ENCODE measurements at places on chromosomes 5 and 9.

DNA sequence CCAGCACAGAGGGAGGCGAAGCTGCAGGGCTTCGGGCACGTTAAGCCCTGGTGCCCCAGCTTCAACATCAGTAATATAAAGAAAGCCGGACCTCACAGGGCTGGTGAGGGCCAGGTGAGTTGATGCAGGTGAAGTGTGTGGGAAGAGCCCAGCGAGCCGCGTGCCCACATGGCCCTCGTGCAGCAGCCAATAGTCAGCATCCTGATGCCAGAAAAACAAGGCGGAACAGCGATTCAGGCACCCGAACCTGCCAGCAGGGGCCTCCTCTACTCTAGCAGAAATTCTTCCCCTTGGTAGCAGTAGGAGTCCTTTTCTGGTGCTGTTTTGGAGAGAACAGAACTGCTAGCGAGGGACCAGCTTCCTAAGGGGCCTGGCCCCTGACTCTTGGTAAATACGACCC lies 7.8 kb downstream of the MED10 start:
- DNase-seq: no peak

GRCh38 chr5:134227776-134228175 lies 1.9 kb upstream of the PPP2CA start:
- no peak for DNase-seq

GRCh38 chr9:105683688-105684275 lies 10.6 kb upstream of the TMEM38B start:
- DNase-seq: no peak

- no peak for DNase-seq
Observed at GRCh38 chr9:131892162-131892707, 152.4 kb upstream of the RAPGEF1 start.

DNA sequence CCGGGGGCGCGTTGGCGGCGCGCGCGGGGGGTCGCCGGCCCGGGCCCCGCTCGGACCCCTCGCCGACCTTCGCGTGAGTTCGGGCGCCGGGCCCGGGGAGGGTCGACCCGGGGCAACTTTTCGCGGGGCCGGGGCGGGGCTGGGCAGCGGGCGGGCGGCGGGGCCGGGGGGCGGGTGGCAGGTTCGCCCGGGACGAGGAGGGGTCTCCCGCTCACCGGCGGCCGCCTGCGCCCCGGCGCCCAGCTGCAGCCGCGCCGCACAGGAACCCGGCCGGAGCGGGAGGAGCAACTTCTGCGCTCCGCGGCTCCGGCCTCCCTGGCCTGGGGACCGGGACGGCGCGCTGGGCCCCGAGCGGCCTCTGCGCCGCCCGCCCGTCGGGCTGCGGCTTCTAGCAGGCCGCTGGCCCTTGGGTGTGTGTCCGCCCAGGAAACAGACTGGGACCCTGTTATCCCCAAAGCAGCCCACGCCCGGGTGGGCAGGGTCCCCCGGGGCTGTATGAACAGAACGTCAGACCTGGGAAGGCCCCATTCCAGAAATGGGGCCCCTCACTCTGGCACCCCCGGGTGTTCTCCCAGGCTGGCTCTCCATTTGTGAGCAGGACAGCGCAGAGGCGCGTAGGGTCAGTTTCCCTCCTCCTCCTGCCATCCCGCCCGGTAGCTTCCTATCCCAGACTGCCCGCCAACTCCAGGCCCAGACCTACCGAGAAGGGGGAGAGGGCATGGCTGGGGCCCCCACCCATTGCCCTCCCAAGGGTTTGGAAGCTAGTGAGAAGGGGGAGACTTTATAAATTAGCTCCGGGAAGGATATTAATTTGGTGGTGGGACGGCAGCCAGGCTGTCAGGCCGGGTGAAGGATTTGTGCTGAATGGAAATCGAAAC lies 708 bp downstream of the RXRA start:
- no peak for DNase-seq

DNA sequence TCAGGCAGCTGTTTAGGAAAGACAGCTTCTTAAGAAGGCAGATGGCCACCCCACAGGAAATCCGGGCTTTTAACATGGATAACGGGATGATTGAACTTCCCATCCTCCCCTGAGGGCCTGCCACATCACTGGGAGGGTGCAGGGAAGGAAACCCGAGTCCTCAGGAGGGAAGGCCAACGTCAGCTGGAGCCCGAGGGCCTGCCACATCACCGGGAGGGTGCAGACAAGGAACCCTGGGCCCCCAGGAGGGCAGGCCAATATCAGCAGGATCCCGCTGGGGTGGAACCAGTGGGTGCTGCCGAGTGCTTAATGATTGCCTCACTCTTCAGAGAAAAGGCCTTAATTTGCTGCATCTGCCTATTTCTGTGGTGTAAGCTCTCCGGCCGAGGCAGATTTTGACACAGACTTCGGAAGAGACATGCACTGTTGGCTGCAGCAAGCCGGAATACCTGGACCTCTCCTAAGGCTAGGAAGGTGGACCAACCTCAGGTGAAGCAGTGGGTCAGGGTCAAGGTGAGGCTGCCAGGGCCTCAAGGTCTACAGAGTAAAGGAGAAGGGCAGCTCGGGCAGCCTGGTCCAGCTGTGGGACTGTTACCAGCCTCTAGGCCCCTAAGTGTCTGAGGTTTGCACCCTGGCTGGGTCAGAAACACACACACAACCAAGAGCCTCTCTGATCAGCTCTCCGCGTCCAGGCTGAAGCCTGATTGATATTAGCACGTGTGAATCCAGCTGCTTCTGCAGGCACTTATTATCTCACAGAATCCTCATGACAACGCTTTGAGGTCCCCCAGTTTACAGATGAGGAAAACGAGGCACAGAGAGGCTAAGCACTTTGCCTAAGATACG lies 14.8 kb upstream of the COL5A1 start:
- no peak for DNase-seq

DNA sequence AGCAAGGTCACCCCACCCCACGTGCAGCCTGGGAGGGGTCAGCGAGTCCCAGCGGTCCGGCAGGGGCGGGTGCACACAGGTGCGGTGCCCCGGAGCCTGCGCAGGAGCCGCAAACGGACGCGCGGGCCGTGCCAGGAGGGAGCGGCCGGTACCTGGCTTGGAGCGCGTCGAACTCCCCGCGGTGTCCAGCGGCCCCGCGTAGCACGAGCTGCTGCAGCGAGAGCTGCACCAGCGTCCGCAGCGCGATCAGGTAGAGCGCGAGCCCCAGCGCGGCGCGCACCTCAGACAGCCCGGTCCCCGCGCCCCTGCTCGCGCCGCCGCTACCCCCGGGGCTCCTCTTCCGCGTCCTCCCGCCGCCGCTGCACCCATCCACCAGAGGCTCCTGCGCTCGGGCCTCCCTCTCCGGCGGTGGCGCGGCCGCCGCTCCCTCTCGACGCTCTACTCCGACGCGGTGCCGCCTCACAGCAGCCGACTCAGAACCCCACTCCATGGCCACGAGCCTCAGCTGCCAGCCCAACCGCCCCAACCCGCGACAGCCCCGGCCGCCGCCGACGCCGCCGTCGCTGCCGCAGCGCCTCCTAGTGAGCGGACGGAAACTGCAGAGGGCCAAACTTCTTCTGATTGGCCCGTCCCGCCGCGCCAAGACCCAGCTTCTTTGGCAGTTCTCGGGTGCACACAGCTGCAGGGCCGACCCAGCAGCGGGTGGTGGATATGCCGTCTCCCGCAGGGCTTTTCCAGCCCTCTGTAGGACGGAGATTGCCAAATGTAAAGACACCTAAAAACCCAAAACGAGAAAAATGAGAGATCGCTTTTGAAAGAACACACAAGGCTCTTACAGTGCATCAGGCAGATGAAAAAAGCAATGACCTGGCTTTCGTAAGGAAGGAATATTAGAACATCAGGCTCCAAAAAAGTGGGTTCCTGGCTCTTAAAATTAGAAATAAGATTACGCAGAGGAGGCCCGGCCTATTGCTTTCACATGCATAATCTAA lies at the start of gene ERMP1:
TSS of gene ERMP1 (minus strand) at position 580 of the 992 bp plus-strand sequence. CDS start at position 490, 90 bp downstream.
- peak; percentile 81 for DNase-seq

GRCh38 chr5:123520677-123521247 lies 8.8 kb downstream of the CSNK1G3 start:
- no peak for DNase-seq

GRCh38 chr9:21795483-21795882 lies 7.0 kb upstream of the MTAP start:
- DNase-seq: no peak

GRCh38 chr9:7186175-7186574 lies 428.4 kb downstream of the KDM4C start:
- DNase-seq: no peak

- no peak for DNase-seq
Observed at GRCh38 chr9:121902461-121903135, 190.5 kb downstream of the TTLL11 start.

DNA sequence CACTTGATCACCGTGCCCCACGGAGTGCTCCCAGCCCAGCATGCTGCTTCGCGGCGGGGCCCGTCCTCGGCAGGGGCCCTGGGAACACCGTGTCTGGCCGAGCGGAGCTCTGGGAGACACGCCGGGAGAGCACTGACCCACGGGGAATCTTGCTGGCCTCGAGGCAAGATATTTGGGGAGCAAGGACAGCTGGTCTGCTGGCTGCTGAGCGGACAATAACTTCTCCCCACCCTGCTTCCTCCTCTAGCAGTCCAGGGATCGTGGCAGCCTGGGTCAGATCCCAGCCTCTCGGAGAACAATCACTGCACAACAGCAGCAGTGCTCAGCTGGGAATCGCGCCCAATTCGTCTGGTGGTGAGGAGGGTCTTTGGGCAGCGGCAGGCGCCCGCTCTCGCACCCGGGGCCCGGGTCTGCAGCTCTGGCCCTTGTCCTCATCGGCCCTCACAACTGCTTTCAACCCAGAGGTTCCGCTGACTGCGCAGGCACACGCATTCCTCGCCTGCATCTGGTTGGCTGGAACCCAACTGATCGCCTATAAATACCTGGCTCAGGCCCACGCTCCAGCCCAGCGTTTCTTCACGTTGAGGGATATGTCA lies 43.4 kb downstream of the DBH start:
- no peak for DNase-seq

GRCh38 chr9:93115486-93116071 lies 18.5 kb downstream of the NINJ1 start:
- DNase-seq: no peak

DNA sequence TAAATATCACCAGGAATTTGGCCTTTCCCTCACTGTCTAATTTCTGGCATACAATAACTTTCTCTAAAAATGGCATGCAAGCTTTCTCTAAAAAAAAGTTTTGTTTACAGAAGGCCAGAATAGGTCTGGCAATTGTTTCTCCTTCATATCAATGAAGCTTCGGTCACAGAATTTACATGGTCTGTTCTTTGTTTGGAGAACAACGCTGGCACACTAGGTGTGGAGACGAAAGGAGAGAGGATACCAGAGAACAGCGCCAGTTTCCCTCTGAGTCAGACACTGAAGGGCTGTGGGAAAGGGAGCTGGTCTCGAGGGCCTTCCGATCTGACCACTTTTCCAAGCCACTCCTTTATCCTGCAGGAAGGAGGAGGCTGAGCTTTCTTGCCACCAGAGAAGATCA lies 60.1 kb upstream of the ITGA1 start:
- DNase-seq: no peak

GRCh38 chr5:75320371-75320770 lies 16.6 kb upstream of the HMGCR start:
- DNase-seq: no peak

DNA sequence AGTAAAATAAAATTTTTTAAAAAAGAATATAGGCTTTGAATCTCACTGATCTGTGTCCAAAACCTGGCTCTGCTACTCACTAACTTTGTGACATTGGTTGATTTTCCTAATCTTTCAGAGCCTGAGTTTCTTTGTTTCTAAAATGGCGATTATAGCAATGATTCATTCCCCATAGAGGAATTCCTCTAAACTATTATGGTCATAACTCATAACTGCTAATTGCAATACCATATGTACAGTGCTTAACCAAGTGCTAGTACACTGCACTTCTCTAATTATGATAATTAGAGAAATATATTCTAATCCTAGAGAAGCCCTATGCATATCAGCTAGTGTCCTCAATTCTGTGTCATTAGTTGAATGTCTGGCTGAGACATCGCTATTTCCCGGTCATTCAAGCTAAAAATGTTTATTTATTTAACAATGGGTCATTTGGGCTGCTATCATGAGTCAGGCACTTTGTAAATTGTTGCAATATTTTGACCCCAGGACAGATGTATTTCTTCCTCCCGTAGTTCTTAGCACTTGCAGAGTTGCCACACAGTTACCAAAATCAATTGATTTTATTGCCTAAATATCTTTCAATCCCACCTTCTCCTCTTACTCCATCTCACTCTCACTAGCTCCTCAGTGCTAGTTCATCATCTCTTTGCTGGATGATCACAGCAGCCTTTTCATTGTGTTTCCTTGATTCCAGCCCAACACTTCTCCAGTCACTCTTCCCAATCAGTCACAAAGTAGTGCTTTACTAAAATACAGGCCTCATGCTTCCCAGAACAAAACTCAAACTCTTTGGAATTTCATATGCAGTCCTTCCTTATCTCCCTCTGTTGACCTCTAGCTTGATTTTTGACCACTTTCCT lies 200.9 kb upstream of the PAPPA start:
- no peak for DNase-seq

DNA sequence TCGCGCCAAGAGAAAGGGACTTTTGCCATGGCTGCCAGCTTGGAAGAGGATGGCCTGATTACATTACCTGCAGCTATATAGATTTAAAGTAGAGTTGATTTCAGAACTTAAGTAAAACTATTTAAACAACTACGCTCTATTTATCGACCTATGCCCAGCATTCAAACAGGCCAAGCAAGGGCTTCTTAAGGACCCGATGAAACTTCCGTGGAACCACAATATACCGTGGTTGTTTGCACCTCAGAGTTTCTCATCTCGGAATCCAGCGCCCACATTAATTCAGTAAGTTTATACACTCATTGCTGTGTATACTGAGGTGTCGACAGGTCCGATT lies 505 bp upstream of the CDC14B start:
- no peak for DNase-seq

DNA sequence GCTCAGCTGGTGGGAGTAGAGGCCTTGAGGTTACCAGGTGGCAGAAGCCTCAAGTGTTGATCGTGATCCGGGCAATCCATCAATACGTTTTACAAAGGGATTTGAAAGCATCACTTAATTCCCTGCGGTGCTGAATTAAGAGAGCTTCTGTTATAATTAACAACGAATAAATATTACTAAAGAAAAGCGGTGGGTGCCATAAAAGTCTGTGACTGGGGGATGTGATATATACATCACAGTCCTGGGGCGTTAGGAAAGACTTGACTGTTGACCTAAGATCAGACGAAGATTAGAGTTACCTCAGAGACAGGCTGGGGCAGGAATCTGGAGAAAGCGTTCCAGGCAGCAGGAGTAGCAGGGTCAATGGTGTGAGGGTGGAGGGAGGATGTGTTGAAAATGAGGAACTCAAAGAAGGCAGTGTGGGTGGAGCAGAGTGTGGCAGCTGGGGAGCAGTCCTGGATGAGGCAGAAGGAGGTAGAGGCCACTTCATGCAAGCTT lies 6.7 kb upstream of the C5orf63 start:
- no peak for DNase-seq

DNA sequence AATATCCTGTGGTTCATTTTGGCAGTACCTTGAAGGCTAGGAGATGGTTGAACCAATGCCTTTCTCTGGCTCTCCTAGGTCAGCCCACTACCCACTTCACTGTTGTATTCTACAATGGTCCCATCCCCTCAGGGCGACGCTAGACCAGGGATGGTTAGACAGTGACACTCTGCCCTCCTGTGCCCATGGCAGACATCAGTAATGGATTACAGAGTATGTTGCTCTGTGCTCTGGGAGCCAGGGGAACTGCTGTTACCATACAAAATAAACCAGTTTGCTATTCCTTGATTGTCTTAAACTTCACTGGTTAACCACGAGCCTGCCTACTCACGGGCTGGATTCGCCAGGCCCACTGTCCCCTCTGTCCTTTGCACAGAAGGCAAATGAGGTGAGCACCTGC lies 33.7 kb downstream of the NCS1 start:
- DNase-seq: no peak

Measured in stimulated activated CD8-positive, alpha-beta memory T cell treated with anti-CD3 and anti-CD28 coated beads, Interleukin-4, amount 100 ng/mL, for 4 hours (primary cell).